T-helper 2 cell (primary cell): ENCODE measurements at places on chromosomes 4 and X.
A peak's percentile ranks its signal among the peaks of the same experiment; 100 is the strongest.

- DNase-seq = no peak
These were observed 98.3 kb downstream of the ITM2A start for GRCh38 chrX:79268788-79269187.

DNA sequence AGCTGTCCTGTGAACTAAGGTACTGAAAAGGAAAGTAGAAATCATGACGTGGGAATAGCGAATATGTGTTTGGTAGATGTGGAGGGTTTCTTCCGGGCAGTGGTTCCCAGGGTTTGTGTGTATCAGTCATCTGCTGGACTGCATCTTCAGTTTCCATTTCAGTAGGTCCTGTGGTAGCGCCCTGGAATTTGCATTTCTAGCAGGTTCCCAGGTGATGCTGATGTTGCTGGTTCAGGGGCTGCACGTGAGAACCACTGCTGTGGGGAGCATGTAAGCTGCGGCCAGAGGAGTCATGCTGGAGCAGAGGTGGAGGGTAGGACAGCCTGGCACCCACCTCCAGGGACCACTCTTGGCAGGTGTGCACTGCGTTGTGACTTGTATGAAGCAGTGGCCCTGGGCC lies 47.1 kb downstream of the ARHGAP10 start:
- no peak for DNase-seq

DNA sequence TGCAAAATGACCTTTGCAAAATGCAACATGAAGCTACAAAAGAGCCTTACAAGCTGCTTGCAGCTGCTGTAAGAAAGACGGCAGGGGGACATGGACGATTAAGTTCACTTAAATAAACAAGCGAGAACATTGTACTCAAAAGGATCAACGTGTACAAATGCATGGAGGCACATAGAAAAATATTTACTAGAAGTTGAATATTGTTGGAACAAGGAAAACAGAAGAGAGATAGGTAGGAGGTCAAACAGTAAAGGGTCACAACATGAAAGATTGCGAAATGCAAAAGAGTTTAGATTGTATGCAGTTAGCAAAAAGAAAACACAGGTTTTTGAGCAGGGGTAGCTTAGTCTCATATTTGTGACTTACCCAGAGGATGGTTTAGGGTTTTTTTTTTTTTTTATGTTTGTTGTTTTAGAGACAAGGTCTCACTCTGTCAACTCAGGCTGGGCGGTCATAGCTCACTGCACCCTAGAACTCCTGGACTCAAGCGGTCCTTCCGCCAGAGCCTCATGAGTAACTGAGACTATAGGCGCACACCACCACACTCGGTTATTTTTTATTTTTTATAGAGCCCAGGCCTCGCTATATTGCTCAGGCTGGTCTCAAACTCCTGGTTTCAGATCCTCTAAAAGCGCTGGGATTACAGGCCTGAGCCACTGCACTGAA lies 1.4 kb upstream of the PHF8 start:
- DNase-seq = no peak

DNA sequence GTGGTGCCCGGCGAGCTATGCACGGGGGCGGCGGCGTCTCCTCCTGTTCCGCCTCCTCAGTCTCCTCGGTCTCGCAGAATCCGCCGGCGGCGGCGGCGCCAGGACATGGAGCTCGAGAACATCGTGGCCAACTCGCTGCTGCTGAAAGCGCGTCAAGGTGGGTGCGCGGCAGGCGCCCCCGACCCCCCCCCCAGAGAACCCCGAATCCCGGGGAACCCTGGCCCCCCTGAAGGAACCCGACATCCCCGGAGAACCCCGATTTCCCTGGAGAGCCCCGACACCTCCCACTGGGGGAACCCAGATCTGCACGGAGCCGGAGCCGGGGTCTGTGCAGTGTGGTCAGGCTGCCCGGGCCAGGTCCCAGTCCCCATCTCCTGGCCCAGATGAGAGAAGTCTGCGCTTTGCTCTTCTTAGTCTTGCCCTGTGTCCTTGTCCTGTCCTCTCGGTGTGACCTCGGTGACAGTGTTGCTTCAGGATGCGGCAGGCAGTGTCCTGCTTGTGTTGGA lies 648 bp downstream of the GRK4 start:
- no peak for DNase-seq

GRCh38 chrX:154096140-154097002 lies 1.1 kb downstream of the MECP2 start:
- no peak for DNase-seq

- no peak for DNase-seq
These were observed 664 bp downstream of the PRSS12 start for GRCh38 chr4:118351851-118352827.

- DNase-seq = no peak
These were observed 25.6 kb downstream of the IQSEC2 start for GRCh38 chrX:53255738-53256191.

DNA sequence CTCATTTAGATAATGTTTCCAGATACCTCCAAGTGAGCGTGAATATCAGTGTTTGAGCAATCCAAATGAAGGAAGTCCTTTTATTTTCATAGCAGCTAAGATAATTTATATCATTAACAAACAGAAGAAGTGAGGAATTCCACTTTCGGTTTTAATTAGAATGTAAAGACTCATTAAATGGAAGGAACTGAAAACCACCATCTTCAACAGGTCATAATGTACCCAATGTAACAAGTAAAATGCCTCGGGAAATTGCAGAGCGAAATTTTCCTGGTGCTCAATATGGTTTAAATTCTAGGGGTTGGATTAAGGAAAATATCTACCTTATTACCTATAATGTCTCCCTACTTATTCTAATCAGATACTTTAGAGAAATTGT lies 33.9 kb upstream of the SLC9A7 start:
- DNase-seq = no peak

DNA sequence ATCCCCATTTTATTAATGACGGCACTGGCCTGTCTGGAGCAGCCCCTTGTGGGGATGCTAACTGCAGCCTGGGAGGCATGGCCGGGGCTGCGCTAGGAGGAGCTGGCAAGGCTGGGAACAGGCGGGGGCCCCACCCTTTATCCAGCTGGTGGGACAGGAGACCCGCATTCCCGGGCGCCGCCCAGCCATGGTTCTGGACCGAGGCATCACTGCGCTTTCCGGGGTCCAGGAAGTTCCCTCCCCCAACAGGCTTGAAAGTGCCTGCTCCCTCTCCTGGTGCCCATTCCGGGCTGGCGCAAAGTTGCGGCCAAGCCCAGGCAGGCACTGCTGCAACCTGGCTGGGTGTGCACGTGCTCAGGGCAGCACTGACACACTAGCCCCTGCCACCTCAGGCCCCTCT lies 124.5 kb downstream of the PARM1 start:
- DNase-seq = no peak

GRCh38 chr4:4204401-4204745 lies 22.4 kb downstream of the OTOP1 start:
- DNase-seq = no peak

GRCh38 chr4:188086858-188087257 lies 22.5 kb downstream of the TRIML2 start:
- DNase-seq = no peak

- peak; percentile 20 for DNase-seq
These were observed 124.1 kb upstream of the TBL1X start for GRCh38 chrX:9340598-9341290.
